Central memory CD4-positive, alpha-beta T cell (primary cell): ENCODE measurements at places on chromosomes 7 and 10.

DNA sequence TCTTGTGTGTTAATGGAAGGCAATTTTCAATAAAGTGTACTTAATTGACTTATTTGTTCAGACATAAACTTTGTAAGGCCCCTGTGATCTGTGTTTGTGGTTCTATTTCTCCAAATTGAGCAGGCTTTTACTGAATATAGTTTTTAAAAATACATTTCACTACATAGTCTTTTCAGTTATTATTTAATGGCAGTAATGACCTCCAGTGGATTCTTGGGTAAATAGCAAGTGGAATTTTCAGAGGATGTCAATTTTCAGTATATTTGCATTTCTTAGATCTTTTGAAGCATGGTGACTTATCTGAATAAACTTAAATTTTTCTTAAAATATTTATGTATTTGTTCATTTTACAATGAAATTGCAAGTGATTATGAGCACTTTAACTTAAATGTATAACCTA, 203.1 kb upstream of the PCLO start:
- DNase-seq, result no peak

DNA sequence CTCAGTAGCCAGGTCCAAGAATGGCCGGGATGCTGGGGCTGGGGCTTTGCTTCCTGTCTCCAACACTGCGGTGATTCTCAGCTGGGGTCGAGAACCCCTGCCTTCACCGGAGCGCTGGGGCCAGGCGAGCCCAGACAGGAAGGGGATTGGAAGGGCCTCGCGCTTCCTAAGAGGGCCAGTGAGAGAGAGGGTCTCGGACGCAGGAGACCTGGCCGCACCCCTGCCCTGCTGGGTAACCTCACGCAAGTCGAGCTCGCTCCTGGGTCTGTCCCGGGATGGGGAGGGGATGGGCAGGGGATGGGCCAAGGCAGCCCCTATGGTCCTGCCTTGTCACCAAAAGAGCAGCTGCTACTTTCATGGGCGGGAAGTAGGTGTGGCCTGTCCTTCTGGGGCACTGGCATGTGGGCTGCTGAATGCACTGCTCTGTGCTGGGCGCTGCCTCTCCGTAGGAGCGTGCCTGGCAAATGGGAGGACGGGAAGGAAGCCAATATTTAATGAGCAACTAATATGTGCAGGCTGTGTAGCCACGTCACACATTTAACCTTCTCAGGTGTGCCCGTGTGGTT, 20.0 kb downstream of the KCNK18 start:
- no peak for DNase-seq

GRCh38 chr7:69599286-69599954, 1.1 kb downstream of the AUTS2 start:
- DNase-seq, result no peak

DNA sequence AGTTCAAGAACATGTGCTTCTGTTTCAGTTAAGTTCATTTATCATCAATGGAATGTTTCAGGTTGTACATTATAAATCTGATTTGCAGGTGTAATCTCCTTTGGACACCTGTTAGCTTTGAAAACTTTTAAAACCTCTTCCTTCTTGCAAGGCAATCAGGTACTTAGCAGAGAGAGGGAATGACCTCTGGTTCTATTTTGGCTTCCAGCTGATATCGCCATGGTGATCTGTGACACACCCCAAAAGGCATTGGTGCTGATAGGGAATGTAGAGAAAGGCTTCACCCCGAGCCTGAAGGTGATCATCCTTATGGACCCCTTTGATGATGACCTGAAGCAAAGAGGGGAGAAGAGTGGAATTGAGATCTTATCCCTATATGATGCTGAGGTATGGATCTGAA, 35.4 kb downstream of the ACSL5 start:
- DNase-seq, result no peak

DNA sequence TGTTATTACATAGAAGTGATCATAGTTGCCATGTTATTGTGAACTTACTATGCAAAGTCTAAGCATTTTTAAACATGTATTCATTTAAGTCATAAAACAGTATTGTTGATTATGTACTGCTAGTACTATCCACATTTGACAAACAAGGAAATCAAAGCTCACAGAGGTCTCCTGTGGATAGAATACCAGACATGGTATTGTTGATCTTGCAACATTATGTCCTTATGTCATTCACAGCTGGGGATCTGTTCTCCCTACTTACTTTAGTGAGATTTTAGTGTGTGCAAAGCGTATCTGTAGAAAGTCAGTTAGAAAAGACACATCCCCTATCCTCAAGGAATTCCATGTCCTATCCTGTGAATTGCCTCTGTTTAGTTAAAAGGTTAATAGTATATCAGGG, 106.1 kb downstream of the SND1 start:
- DNase-seq, result no peak

DNA sequence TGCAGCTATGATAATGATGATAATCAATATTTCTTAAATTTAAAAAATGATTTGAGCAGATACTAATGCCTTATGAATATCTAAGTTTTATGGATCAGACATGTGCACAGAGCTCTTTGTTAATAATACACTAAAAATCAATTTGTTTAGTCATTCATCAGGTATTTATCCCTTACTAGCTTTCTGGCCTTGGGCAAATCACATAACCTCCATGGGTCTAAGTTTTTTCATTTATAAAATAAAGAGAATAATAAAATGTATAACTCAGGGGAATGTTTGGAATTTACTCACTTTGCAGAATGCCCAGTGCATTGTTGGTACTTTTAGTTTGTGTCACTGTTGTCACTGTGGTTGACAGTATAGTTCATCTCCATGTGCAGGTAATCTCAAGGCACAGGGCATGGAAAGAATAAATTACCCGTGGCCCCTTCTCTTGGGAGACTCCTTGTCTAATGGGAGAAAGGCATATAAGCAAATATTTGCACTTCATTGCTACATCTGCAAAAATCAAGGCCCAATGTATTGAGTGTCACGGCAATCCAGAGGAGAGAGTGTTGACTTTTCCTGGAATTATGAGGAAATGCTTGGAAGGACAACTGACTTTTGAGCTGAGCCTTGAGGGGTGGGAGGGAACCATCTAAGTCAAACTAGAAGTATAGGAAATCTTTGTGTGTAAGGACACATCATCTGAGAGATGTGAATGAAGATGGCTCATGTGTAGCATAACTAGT, 64.7 kb upstream of the CTTNBP2 start:
- DNase-seq, result no peak

- DNase-seq, result no peak
These were observed 22.5 kb upstream of the HIBADH start for GRCh38 chr7:27685209-27685608.

DNA sequence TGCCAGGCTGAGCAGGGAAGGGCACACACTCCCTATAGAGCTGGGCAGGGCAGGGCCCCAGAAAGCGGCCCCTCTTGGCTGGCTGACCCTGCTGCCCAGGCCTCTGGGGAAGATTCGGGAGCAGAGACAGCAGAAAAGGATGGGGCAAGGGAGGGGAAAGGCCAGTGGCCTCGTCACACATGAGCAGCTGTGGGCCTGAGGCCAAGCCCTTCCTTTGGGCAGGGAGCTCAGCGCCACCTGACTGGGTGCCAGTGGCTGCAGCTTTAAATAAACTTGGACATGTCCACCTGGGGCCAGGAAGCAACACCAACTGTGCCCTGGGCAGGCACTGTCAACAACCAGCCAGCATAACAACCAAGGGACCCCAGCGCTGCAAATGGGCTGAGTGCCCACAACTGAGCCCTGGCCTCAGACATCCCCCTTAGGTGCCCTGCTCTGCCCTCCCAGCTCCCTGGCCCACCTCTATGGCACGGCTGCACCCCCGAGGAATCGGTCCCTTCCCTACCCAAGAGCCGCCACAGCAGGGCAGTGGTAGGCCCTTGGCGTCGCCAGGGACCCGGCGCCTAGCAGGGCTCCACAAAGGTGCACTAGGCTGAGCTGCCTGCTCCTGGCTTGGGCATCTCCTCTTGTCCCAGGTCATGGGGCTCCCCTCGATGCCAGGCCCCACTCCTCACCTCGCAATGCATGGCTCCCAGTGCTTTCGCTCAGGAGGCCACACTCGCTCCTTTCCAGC, 2.6 kb downstream of the CAMK2B start:
- DNase-seq, result no peak

- no peak for DNase-seq
These were observed 28.9 kb upstream of the MRPS33 start for GRCh38 chr7:141043616-141044015.
